ENCODE measurements at places on chromosomes 3 and 15.

DNA sequence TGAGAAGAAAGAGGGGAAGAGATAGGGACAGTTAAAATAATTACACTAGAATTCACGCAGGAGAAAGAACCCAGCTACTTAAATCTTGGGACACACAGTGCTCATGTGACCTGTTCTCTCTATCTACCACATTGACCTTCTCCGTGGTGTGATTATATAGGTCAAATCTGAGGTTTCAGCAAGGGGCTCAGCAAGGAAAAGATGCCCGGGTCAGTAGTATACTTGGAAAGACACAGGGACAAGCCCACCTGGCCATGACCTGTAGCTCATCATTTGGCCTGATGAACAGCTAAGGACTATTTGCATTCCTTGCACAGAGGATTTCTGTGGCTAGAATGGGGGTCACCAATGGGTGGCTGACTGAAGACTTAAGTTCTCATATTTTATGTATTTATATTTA lies 71.9 kb downstream of the SSR3 start:
- no peak for DNase-seq

DNA sequence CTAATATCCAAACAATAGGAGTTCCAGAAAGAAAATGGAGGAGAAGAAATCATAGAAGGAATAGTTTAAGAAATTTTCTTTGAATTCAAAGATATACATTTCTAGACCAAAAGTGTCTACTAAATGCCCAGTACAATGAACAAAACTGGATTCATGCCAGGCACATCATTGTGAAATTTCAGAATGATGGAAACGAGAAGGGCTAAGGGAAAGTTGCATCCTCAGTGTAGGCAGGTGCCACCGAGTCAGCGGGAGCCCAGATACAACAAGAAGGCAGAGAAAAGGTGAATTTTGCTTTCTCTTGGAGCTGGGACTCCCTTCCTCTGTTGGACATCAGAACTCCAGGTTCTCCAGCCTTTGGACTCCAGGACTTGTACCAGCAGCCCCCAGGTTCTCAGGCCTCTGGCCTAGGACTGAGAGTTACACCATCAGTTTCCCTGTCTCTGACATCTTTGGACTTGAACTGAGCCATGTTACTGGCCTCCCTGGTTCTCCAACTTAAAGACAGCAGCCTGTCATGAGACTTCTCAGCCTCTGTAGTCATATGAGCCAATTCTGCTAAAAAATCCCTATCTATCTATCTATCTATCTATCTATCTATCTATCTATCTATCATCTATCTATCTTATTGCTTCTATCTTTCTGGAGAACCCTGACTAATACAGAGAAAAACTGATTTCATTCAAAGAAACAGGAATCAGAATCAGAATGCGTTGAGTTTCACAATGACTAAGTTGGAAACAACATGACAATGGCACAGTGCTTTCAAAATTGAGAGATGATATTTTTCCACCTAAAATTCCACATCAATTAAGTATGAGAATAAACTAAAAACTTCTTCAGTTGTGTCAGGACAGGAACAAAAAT lies 207.7 kb downstream of the FAM43A start:
- DNase-seq: no peak

GRCh38 chr15:40427188-40427587 lies 13.6 kb upstream of the BAHD1 start:
- DNase-seq: no peak

- DNase-seq: no peak
Measured at GRCh38 chr3:114645392-114645791, 351.6 kb downstream of the TIGIT start.

DNA sequence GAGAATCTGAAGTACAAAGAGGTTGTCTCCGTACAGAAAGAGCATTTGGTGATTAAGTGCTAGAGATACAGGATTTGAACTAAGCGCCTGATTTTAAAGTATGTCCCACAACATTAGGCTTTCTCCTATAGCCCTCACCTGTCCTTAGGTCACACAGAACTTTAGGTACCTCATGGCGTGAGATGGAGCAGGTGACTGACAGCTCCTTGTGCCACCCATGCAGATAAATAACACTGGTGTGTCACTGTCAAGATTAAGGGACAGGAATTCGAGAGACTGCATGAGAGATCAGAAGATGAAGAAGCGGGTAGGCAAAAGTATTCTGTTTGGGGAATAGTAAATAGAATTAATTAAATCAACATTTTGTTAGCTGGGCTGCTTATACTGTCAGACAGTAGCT lies 1.1 kb downstream of the BLM start:
- DNase-seq: no peak

DNA sequence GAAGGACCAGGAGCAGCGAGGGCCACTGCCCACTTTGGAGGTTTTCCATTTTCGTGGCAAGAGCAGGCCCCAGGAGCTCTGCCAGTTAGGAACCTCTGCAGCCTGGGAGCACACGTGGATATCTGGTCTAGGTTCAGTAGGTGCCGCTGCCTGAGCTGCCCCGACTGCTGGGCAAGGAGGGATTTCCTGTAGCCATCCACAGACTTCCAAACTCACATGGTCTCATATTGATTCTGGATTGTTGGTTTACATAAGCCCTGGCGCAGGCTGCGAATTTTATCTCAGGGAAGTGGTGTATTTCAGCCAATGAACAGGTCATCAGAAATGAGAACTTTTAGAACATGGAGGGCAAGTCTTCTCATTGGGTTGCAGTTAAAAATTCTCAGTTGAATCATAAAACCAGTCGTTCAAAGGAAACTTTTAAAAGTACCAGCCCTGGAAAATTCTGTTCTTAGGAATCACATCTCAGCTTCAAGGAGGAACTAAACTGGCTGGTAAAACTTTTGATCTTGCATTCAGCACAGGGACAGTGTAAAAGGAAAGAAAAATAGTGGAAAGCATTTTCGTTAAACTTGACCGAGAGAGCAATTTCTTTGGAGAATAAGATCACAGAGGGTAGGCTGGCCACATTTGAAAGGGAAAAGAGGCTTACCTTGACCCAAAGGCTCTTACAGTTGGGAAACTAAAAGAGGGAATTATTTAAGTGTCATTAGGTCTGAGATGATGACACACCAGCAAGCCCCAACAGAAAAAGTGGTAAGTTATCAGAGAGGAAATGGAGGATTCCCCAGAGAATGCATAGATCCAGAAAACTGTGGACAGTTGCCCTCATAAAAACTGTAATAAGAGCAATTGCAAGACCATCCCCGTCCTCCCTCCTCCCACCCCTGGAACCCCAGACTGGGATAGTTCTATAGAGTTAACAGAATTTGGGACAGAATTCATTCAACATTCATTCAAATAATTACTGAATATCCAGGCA lies 6.4 kb upstream of the RTP3 start:
- DNase-seq: no peak

DNA sequence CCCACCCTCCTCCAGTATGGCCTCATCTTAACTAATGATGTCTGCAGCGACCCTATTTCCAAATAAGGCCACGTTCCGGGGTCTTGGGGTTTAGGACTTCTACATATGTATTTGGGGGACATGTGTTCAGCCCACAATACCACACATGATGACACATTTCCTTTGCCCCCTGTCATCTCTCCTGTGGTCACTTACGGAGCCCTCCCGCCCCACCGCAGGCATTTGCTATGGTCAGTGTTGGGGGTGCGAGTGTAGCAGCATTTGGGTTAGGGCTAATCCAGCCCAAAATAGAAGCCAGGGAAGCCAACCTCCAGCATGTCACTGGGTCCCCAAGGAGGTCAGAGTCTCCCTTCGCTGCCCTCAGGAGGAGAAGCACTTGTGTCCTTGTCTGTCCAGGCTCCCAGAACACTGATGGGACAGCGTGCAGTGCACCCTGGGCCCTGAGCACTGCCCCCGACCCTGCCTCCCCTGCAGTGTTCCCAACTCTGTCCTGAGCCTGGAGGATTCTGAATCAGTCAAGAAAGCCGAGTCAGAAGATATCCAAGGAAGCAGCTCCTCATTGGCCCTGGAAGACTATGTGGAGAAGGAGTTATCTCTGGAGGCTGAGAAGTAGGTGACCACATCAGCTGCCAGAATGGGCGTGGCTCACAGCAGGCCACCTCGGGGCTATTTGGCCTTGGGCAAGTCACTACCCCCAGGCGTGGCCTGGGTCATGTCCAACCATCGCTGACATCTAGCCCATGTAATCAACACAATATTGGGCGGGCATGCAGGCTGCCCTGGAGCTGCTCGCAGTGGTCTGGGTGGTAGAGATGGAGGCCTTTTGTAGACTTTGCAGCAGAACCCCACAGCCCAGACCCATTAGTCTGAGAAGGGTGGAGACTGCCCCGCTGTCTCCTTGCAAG lies 46.9 kb upstream of the FGD5 start:
- DNase-seq: no peak

GRCh38 chr3:15051531-15051930 lies 13.6 kb downstream of the MRPS25 start:
- DNase-seq: peak; percentile 49

DNA sequence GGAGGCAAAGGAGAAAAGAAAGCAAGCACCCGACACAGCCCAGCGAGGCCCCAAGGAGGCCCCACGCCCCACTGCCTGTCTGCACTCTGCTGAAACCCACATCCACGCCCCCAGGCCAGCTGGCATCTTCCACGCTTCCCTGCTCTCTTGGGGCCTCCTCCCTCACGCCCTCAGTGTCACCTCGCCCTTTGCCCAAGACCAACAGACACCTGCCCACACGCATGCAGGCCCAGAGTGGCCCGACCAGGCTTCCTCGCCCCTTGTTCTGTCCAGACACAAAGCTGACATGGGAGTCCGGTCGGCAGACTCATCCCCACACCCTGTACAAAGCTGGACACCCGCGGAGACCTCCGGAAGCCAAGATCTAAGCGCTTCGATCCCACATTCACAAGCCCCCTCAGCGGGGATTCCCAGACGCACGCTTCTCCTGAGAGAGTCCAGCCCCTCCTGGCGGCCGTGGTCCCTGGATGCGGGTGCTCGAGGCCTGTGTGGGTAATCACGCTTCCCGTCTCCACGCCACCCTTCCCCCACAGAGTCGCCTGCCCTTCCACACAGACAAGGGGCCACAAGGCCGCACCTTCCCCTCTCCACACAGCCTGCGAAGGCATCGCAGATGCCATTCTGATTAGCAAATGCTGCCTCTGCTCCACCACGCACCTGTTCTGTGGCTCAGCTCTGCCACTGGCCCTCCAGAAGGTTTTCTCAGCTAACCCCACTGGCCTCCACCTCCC lies 176.6 kb downstream of the XXYLT1 start:
- DNase-seq: no peak

GRCh38 chr3:83514130-83514914 lies 1444.5 kb upstream of the CADM2 start:
- DNase-seq: no peak

GRCh38 chr15:72964542-72964941 lies 87.7 kb upstream of the NEO1 start:
- no peak for DNase-seq

- no peak for DNase-seq
Measured at GRCh38 chr3:25547943-25548674, 116.6 kb downstream of the TOP2B start.

DNA sequence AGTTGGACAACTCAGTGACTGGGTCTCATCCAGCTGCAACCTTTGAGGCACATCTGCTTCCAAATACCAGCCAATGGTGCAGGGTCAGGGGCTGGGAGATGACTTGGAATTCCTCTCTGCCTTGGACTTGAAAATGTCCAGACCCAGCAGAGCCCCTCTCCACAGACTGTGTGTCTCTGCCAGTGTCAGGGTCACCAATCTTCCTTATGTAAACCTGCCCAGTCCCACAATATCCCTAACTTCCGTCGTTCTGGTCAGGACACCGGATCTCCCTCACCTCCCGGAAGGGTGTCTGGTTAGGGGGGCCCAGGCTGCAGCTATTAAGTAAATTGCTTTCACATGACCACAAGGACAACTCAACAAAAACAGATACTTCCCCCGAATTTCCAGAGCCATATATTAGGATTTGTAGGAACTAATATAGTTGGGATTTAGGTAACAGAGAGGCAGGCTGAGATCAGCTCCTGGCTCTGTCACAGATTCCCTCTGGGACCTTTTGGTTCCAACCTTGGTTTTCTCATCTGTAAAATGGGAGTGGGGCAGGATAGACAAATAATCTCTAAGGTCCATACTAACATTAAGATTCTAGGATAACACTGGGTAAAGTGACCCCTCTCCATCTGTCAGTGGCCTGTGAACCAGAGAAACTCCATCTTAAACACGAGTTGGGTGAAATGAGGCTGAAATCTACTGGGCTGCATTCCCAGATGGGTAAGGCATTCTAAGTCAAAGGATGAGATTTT lies 30.8 kb downstream of the IGDCC3 start:
- DNase-seq: no peak

- no peak for DNase-seq
Measured at GRCh38 chr3:156143136-156143535, 22.8 kb downstream of the KCNAB1 start.

- DNase-seq: no peak
Measured at GRCh38 chr3:12054245-12054644, 50.1 kb downstream of the SYN2 start.

DNA sequence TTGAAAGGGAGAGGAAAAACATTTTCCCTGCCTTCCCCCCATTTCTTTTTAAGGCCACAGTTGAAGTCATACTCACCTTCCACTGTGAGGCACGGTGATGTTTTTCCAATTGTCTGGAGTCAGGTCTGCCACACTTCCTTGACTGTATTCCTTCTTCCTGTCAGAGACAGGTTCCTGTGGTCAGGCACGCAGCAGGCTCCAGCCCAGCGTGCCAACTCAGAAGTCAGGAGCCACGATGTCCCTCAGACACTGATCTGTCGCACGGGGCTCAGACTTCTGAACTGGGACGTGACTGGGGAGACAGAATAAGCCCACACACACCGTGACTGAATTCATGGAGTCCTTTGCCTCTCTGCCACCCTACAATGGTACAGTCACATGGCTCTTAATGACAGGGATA lies 41.2 kb upstream of the ADAMTS9 start:
- no peak for DNase-seq

- no peak for DNase-seq
Measured at GRCh38 chr3:192339214-192339613, 388.1 kb downstream of the FGF12 start.

DNA sequence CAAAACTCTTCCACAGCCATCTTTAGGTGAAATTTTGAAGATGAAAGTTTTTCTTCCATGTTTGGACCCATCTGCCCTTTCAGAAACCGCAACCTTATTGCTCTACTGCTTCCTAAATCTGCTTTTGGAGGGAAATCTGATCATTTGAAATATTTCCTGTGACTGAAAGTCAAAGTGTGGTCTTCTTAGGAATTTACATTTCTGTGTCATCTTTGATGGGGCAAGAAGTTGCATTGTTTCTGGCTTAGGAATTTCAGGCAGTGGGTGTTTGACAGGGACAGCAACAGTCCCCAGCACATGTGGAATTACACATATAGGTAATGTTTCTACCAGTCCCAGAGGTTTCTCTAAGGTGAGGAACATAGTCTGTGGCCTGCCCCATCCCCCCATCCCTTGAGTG lies 5.3 kb upstream of the TYRO3 start:
- no peak for DNase-seq

GRCh38 chr3:78823859-78824258 lies 943.9 kb downstream of the ROBO1 start:
- DNase-seq: no peak

DNA sequence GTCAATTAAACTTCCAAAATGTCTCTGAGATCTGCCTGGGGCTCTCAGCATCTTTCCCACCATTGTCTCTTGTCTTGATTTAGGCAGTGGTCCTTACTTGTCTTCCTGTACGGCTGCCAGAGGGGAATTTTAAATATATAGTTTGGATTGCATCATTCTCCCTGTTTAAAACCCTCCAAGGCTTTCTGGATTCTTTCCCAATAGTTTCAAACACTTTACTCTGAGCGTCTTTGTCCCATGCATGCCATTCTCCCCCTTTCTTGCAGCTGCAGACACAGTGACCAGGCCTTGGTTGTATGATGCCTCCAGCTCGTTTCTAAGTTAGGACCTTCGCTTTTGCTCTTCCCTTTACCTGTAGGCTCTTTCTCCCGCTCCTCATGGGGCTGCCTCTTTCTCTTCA lies 323.3 kb upstream of the CTNNB1 start:
- DNase-seq: no peak
